ENCODE measurements at places on chromosomes 12 and 14.

- no peak for DNase-seq
Measured at GRCh38 chr12:8969861-8970411, 19.4 kb upstream of the KLRG1 start.

DNA sequence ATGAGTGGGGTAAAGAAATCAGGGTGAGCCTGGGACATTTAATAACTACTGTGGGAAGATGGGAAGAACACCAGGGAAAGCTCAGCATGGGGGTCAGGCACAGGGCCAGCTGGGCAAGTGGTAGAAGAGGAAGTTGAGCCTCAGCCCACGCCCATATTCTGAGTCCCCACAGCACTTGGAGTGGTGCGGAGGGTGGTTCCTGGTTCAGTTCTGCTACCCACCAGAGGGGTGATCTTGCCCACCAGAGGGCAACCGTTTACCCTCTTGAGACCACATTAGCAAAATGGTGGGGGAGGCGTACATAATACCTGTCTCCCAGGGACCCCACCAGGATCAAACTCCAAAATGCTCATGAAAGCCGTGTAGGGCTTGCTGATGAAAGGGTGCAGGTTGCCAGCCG is 16.8 kb upstream of the ANKRD33 start:
- no peak for DNase-seq

DNA sequence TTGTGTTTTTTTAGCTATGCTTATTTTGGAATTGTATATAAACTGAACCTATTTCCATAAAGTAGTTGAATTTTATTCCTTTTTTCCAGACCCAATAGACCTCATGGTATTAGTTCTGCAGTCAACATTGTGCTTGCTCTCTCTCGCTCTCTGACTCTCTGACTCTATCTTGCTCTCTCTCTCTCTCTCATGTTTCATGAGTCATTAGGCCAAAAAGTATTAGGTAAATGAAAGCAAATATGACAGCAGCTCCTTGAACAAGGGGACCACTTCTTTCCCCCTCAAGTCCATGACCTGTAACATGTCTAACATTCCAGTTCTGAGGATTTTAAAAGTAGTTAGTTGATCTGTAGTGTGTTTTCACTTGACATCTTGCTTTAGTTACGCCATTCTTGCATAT is 14.0 kb upstream of the C12orf71 start:
- no peak for DNase-seq

DNA sequence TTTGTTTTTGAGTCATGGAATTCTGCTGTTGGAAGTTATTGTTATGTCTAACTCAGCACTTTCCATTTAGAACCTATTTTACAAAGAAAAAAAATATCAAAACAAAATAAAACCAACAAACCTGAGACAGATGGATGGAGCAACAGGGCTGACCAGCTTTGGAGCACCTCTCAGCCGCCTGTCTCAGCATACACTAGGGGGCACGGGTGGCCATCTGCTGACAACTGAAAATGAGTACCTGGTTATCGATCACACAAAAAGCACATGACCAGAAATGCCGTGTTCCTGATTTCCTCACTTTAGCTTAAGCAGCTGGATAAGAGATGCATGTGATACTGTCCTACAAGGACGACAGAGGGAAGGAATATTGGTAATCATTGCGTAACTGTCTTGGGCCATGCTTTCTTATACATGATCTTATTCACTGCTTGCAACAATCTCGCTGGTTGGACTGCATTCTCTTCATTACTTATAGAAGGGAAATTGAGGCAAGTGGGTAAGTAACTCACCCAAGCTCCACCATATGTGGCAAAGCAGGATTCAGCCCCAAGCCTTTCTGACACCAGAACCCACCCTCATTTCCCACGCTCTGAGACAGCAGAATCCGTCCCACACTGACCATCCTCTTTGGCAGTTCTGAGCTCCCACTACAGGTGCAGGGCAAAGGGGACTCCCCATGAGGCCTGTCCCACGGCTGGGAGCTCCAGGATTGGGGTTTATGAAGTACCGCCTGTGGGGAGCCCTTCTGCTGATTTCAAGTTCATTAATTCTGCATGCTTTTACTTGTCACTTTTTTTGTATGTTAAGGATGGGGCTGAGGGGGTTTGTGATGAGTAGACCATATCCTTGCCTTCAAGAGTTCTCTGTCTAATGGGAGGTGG is 43.5 kb downstream of the C14orf132 start:
- DNase-seq: no peak

DNA sequence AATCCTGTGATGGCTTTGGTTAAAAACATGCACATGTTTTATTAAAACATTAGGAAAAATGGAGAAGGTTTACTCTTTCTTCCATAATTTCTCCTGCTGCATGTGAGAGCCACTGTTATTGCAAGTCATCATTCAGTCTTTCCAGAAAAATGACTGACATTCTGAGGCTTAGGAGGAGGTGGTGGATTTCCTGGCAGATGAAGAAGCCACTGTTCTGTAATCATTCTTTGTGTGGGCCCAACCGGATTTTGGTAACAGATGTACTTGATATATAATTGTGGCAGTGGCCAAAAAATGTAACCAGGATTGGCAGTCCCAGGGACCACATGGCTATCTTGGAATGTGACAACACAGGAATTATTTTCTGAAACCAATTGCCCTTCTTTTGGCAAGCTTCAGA is 120.2 kb downstream of the DAAM1 start:
- peak; percentile 75 for DNase-seq

- DNase-seq: peak; percentile 24
Measured at GRCh38 chr12:66152732-66153131, 17.1 kb downstream of the TMBIM4 start.

DNA sequence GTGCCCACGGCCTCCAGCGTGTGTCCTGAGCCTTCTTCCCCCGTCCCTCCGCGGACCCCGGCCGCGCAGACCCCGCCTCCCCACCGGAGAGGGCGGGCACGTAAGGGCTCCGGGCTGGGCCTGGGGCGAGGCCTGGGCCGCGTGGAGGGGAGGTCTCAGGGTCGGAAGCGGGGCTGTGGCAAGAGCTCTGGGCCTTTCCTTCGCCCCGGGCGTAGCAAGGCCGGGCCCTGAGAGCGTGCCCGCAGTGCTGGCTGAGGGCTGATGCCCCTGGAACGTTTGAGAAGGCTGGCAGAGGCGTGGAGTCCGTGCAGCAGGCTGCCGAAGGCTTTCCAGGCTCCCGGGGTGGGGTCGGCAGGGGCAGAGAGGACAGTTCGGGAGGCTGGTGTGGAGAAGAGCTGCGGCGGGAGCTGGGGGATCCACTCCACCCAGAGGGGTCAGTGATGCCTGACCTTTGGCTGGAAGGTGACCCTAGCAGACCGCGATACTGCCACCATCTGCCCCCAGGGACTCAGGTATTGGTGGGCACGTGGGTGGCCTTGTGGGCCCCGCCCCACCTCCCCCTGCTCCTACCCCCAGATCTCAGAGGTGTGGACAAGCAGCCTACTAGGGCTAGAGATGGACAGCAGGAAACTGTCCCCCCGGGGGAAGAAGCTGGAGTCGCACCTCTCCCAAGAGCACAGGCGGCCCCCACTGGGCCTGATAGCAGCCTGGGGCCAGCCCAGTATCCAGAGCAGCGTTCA is 558 bp downstream of the TEX22 start:
- DNase-seq: peak; percentile 46

DNA sequence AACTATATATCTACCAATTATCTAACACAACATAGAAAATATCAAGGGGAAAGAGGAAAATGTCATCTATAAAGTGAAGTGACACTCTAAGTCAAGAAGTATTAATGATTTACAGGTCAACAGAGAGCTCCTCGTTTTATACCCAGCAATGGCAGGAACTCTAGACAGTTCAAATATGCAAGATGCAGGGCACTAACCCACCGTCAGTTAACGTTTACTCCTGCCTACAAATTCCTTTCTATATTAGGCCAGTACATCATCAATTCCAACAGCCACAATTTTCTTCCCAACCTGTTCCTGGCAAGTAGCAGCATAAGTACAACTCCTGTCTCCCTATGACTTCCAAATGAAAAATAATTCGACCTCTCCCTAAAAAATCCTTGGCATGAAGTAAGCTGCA is 9.0 kb upstream of the KANSL2 start:
- DNase-seq: no peak

DNA sequence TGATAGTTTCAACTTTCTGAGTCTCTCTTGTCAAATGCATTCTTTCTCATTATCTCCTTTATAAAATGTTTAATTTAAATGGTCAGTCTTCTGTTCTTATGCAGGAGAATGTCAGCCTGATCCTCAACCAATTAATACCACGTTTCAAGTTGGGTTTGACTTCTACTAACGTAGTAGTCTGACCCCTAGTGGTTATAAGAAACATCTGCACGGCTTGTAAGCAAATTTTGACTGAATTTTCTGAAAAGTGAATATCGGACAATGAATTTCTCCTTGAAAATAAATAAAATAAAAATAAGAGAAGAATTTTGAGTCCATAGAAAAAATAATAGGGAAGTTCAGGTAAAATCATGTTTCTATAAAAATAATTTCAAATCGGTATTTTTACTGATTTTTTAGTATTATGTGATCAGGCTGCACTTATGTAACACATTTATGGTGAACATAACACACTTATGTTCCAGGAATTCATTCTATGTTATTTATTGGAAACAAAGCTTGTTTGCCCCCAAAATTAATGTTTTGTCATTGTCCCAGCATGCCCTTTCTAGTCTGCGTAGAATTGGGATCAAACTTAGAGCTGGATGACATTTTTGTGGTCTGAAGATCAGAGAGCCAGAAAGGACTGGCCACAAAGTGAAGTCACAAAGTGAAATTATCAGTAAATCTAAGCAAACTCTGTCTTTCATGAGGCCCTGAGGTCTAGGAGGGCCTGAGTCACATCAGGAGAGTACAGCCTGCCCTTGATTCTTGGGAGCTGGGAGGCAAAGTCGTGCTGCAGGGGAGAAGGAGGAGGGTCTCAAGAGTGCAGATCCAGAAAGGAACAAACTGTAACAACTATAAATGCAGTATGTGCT is 101.2 kb upstream of the STXBP6 start:
- DNase-seq: peak; percentile 61

DNA sequence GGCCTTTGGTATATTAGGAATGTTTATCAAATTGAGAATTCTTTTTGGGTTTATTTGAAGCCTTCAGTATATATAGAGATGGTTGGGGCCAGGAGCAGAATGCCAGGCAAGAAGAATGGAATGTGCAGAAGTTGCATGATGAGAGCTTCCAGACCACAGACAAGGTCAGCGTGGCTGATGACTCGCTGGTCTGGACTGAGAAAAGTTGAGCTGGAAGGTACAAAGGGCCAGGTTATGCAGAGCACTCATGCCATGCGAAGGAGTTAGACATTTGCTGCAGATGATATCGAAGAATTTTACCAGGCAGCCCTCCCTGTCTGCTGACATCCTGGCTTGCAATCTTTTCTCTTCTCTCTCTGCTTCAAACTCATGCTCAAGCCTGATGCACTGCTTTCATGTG is 196.2 kb upstream of the ARHGAP5 start:
- DNase-seq: peak; percentile 91

DNA sequence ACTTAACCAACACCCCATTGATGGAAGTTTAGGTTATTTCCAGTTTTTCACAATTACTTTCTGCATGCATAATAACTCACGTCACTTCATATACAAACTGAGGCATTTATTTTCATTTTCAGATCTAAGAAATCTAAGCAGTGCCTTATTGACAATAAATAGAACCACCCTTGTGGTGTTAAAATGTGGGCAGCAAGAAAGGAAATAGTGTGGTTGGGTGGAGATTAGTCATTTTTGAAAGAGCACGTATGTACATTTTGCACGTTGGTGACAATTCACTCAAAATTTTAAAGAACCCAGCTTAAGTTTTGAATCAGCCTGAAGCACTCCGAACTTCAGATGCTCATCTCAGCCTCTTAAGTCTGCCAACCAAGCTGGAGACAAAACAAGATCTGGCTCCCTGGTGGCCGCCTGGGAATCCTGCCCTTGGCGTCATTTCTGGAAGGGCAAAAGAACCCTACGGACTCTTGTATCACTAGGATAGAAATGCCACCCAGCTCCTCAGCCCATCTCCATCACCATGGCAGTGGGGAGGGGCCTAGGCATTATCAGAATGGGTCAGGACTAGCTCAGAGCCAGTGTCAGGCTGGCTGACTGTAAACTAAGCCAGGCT is 89.5 kb upstream of the BCL2L14 start:
- DNase-seq: peak; percentile 79

- DNase-seq: no peak
Measured at GRCh38 chr12:1104088-1104800, 113.2 kb downstream of the ERC1 start.

GRCh38 chr14:89399594-89400068 is 17.4 kb downstream of the FOXN3 start:
- DNase-seq: peak; percentile 79

DNA sequence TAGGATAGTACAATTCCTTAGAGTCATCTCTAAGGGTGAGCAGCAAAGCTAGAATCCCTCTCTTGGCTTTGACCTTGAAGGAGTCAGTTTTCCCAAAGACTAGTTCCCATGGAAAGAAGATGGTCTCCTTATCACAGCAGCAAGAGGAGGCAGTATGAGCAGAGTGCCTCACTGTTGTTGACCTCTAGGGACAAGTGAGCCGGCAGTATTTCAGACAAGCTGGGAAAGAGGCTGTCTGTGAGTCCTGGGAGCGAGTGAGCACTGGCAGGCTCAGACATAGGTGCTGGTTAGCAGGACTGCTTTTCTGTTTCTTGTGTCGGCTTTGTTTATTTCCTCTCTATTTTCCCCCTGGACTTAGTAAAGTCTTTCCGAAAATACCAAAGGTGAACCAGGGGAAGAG is 60.7 kb downstream of the NTF3 start:
- no peak for DNase-seq

- DNase-seq: no peak
Measured at GRCh38 chr14:104692939-104693315, 3.5 kb downstream of the INF2 start.

- no peak for DNase-seq
Measured at GRCh38 chr12:57404966-57405640, 25.7 kb downstream of the R3HDM2 start.

DNA sequence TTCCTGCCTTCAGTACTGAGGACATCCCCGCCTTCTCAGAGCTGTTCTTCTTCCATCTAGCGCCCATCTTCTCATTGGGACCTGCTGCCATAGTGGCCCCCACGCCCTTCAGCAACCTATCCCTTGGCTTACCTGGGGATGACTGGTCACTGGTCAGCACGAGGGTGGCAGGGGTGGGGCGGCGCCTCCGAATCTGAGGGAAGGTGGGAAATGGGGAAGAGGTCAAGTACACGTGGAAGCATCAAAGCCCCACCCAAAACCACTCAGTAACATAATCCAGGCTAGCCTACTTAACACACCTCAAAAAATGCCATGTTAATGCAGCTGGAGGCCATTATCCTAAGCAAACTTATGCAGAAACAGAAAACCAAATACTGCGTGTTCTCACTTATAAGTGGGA is 4.3 kb downstream of the PPP1R1A start:
- DNase-seq: no peak

GRCh38 chr12:3727877-3728632 is 24.9 kb downstream of the CRACR2A start:
- DNase-seq: peak; percentile 44

DNA sequence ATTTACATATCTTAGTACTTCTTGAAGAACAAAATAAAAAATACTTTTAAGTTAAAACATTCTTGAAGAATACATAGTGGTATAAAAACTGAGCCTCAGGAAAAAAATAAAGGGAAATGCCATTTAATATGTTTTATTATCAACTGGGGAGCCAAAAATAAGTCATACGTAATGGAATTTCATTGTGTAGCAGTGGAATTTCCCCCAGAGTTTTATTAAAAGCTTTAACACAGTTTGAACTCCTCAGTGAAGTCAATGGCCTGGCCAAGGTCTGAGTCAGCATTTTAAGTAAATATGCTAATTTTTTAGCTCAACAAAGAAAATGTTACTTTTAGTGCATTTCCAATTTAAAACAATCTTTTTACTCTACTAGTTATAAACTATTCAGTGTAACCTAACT is 350.1 kb upstream of the ATP2B1 start:
- peak; percentile 91 for DNase-seq

GRCh38 chr12:24788886-24789285 is 160.0 kb downstream of the BCAT1 start:
- DNase-seq: no peak

- DNase-seq: no peak
Measured at GRCh38 chr14:68377459-68377858, 415.4 kb downstream of the ZFP36L1 start.
